ENCODE measurements at places on chromosomes 6 and 20. TPM values are rescaled to one million over a fixed set of nuclear protein-coding genes. Genes with fewer than 3 reads are reported as not detected.

FAM83D gene
- 5.8 TPM for total RNA-seq

GRCh38 chr6:46645265-46645664 is 7.4 kb downstream of the CYP39A1 start:
- H3K27me3 ChIP-seq: no peaks in the 10 kb centered on the region
- no peaks in the 10 kb centered on the region for H3K4me1 ChIP-seq
- no peak overlapping the region for H3K27ac ChIP-seq
- H3K4me3 ChIP-seq: no peak overlapping the region
- no peaks in the 10 kb centered on the region for H3K36me3 ChIP-seq
- no peak for DNase-seq

HTR1E gene
- total RNA-seq: 0.61 TPM

DNA sequence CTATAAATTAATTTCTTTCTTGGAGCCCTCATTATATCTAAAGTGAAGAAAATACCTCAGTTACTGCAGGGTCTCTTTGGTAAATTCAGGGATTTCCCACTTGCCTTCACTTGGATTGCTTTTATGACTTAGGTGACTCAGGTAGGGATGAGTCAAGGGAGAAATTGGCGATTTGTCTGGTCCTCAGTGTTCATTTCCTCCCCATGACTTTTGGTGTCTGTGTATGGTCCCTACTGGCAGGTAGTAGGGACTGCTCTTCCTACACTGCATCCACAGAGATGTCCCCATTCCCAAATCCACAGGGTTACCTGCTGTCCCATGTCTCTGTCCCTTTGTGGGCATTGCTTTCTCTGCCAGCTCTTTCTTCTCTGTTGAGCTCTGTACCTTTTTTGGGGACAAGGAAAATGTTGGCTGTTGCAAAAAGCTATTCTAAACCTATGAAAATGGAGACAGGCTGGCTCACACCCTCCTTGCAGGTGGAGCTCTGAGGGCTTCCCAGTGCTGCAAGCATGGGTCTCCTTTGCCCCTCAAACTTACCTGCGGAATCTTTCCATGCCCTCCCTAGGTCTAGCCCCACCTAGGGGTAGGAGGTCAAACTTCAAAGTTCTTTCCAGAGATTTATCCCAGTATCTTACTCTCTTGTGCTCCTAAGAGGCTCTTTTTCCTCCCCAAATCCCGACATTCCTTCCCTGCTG is 211.9 kb downstream of the ZNF217 start:
- no peaks in the 10 kb centered on the region for H3K36me3 ChIP-seq
- H3K4me1 ChIP-seq: peaks cover 22% of the 10 kb centered on the region
- no peak for DNase-seq
- H3K27ac ChIP-seq: no peak overlapping the region

GRCh38 chr6:116596815-116597214 is 19.5 kb upstream of the RSPH4A start:
- no peak for DNase-seq
- peaks cover 5% of the 10 kb centered on the region for H3K36me3 ChIP-seq
- no peak overlapping the region for H3K4me3 ChIP-seq
- H3K27ac ChIP-seq: no peak overlapping the region
- no peaks in the 10 kb centered on the region for H3K4me1 ChIP-seq

LHFPL5 gene
- 0.79 TPM for total RNA-seq

- H3K4me1 ChIP-seq: no peaks in the 10 kb centered on the region
- no peaks in the 10 kb centered on the region for H3K36me3 ChIP-seq
- H3K27ac ChIP-seq: no peak overlapping the region
Observed at GRCh38 chr6:85041376-85041775, 277.0 kb upstream of the TBX18 start.

DNA sequence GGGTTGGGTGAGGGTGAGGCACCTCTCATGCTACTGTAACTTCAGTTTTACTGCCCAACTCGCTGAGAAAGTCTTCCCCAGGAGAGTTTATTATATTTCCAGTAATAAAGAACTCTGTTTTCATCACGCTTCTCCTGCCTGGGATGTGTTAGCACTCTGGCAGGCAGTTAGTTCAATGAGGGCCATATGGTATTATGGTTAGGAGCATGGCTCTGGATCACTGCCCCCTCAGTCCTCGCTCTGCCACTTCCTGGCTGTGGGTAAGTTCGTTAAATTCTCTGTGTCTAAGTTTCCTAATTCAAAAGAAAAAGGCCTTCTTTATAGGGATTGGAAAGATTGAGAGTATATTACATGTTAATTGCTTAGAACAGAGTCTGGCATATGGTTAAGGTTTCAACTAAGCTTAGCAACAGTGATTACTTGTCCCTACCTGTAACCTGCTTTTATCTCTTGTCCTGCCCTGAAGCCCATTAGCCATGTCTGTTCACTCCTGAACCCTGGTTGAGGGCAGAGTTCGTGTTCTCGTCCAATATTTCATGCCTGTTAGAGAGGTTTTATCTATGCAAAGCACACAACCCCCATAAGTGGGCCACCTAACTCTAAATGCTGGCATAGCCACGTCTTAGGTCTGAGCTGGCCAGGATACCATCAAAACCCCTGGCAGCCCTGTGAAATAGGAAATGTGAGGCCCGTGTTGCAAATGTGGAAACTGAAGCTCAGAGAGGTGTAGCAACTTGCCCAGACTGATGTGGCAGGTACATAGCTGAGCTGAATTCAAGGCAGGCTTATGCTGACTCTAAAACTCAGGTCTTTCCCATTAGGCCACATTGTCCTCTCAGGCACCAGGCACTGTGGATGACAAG is 342.5 kb upstream of the JARID2 start:
- H3K4me3 ChIP-seq: no peak overlapping the region
- H3K27me3 ChIP-seq: no peaks in the 10 kb centered on the region
- no peak for DNase-seq
- H3K27ac ChIP-seq: no peak overlapping the region
- H3K4me1 ChIP-seq: no peaks in the 10 kb centered on the region

DNA sequence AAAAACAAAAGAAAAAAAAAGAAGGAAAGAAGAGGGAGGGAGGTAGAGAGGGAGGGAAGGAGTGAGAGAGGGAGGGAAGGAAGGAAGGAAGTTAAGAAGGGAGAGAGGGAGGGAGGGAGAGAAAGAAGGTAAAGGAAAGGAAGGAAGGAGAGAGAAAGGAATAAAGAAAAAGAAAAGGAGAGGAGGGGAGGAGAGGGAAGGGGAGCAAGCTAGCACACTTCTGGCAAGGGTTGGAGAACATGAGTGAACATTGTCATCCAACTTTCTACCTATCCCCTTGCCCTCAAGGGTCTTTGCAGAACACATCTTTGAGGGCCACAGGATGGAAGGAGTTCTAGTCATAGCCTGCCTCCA is 34.1 kb upstream of the IL17A start:
- H3K4me3 ChIP-seq: no peak overlapping the region
- no peaks in the 10 kb centered on the region for H3K27me3 ChIP-seq
- DNase-seq: no peak
- no peak overlapping the region for H3K27ac ChIP-seq
- no peaks in the 10 kb centered on the region for H3K4me1 ChIP-seq

GRCh38 chr6:104573350-104573749 is 286.4 kb downstream of the HACE1 start:
- H3K4me1 ChIP-seq: no peaks in the 10 kb centered on the region
- no peaks in the 10 kb centered on the region for H3K27me3 ChIP-seq
- no peak overlapping the region for H3K4me3 ChIP-seq
- H3K36me3 ChIP-seq: no peaks in the 10 kb centered on the region

- H3K4me3 ChIP-seq: no peak overlapping the region
- no peaks in the 10 kb centered on the region for H3K27me3 ChIP-seq
- H3K27ac ChIP-seq: no peak overlapping the region
- H3K36me3 ChIP-seq: no peaks in the 10 kb centered on the region
- DNase-seq: no peak
Observed at GRCh38 chr20:6819599-6819998, 52.1 kb downstream of the BMP2 start.

ADAT2 gene
- 4.6 TPM for total RNA-seq

All from spinal cord (tissue), 10 donors.